NCI-H1436 (cell line): ENCODE measurements at places on chromosomes 1 and 21.

- DNase-seq, result no peak
Observed at GRCh38 chr1:4681026-4681425, 26.6 kb downstream of the AJAP1 start.

GRCh38 chr1:96240438-96240837, 481.1 kb upstream of the PTBP2 start:
- DNase-seq, result no peak

DNA sequence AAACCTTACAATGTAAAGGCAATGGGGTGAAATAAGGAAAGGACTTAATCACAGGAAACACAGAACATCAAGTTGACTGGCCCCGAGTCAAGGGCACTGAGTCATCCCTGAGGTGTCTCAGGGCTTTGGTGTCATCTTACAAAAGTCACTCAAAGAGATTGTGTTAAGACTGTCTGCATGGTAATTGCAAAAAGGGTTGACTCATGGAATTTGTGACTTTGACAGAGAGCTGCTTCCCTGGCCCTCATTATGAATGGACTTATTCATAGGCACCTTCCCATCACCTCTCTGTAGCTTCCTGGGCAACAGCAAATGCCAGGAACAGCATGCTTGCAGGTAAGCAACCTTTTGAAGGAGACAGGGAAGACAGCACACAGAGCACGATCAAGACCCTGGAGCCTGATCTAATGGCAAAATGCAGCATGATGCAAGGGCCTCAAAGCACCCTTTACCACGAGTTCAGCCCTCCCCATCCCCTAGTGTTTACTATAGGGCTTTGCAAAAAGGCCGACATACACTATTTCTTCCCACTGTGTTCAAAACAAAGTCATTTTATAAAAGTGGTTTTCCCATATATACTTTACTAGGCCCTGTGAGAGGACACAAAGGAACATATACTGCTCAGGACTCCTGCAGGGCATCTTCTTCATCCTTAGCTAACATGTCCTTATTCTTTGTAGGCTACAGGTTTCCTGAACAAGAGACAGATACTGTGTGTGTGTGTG, 17.1 kb downstream of the ZP4 start:
- no peak for DNase-seq

- DNase-seq, result no peak
Observed at GRCh38 chr1:46948629-46949416, 7.5 kb upstream of the CYP4A11 start.

DNA sequence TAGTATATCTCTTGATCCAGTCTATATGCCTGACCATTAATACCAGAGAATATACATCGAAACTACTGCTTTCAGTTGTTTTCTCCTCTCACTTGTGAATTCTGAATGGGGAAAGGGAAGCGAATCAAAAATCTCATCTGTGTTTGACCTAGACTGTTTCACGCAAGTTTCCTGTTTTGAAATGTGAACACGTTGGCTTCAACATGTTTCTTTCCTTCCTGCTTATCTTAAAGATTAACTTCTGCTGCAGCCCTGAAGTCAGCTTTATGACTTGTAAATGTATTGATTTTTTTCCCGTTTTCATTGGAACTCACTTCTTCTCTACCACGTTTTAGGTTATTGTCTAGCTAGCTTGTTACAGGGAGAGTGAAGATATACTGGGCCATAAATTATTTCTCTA, 49.9 kb downstream of the SNX27 start:
- no peak for DNase-seq

DNA sequence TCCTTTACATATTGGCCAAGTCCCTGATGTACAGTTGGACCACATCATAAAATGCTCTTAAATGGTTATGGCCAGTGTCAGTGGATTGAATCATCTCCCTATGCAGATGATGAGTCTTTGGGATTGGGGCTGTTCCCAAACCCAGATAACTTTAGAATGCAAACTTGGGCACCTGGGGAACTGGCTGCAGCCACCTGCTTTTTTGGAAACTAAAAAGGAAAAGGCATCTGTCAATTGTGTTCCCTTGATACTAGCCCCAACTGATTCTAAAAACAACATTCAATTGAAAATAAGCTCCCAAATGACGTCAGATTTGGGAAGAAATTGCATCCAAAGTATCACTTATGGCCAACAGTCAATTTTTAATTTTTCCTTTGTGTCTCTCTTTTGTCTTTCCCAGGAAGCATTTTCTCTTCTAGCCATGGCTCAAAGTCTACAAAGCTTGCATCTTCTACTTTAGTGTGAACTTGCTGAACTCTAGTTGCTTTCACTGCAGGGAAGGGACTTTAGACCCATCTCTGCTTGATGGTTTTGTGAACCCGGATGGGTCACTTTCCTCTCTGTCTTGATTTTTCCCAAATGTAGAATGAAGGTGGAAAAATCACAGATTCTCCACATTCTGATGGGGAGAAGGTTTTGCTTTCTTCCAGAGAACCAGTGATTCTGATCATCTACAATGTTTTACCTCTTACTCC, 402.3 kb upstream of the USP24 start:
- no peak for DNase-seq

DNA sequence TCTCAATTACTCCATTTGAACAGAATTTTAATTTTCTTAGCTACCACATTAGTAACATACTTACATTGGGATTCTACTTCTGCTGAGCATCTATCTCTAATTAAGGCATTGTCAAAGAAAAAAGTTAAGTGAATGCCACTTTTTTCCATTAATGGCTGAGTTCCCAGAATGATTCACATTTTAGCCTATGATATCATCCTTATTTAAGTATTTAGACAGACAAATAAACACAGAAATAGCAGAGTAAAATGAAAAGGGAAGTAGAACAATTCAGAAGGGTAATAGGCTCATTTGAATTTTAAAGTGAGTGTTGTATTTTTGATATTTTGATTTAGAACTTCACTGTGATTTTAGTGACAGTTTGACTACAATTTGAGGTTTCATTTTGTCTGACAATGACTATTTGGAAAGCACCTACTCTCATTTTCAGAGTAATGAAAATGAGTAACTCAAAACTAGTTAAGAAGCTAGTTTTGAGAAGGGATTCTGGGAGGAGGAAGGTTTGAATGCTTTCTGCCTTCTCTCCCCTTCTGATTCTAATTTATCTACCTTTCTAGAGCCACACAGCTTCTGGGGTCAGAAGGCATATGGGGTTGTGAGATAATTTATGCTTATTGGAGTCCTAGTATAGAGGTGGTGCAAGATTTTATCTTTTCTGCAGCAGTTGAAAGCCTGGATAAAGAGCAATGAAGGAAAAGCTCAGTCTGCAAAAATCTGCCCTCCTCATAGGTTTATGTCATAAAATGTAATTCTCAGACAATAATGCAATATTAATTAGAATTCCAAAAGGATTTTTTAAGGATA, 15.5 kb downstream of the LYPLAL1 start:
- DNase-seq, result no peak

DNA sequence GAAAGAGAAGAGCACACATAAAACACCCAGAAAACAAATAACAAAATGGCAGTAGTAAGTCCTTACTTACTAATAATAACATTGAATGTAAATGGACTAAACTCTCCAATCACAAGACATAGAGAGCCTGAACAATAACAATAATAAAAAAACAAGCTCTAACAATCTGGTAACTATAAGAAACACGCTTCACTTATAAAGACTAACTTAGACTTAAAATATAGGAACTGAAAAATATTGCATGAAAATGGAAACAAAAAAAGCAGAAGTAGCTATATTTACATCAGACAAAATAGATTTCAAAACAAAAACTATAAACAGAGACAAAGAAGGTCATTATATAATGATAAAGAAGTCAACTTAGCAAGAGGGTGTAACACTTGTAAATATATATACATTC, 83.1 kb upstream of the LYPLAL1 start:
- no peak for DNase-seq

DNA sequence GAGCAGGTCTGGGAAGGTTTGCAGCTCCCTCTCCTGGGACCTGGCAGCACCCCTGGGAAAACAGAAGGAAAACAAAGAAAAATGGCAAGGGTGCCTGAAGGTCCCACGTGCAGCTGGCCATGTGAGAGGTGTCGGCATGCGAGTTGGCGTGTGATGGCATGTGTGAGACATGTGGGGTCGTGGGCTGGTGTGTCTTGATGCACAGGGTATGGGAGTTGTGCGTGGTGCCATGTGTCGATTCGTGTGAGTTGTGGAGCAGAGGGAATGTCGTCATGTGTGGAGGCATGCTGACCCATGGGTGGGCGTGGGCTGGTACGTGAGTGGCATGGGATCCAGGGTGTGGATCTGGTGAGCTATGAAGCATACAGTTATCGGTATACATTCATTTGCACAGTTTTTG, 1.3 kb downstream of the HPCA start:
- no peak for DNase-seq

DNA sequence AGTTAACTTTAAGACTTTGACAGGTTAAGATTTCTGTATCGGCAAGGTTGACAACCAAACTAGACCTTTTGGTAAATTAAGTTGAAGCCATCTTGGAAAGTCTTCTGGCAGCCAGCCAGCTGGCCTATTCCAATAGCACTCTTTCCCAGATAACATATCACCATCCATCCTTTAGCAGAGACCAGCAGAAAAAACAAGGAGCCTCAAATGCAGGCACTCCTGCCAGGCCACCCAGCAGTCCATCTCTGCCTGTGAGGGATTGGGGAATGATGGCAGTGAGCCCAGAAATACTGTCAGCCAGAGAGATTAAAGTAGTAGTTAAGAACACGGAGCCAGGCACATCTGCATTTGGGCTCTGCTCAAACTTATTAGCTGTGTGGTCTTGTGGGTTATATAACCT, 19.4 kb downstream of the ZBTB40 start:
- no peak for DNase-seq

DNA sequence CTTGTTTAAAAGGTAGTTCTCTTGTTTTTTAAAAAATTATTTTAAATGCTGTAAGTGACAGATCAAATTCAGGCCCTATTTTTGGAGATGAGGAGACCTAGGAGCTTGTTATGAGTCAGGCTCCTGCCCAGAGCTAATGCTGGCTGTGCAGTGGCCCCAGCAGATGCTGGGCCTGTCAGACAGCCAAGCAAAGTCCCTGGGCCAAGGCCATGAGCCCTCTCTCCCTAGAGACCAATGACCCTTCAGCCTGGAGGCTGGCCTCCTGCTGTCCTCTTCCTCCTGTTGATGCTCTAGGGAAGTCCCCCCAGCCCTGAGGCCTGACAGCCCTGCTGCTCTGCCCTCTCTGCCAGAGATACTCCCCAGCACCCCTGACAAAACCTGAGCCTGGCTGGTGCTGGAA, 128.1 kb upstream of the CTTNBP2NL start:
- DNase-seq, result no peak

DNA sequence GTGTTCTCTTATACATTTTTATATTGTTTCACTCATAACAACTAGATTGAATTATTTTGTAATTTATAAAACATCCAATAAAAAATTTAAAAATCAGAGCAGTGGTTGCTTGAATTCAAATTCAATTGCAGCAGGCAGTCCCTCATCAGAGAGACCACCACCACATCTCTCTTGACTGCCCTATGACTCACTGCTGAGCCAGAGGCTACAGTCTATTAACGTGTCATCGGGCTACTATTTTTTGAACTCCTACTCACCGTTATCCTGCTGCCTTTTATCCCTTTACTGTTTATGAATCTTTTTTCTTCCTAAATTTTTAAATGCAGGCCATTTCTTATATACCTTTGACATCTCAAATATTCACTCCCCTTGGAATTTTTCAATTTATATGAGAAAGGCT, 144.7 kb downstream of the BARHL2 start:
- DNase-seq, result no peak

- DNase-seq, result no peak
Observed at GRCh38 chr1:218524526-218524925, 179.4 kb downstream of the TGFB2 start.

DNA sequence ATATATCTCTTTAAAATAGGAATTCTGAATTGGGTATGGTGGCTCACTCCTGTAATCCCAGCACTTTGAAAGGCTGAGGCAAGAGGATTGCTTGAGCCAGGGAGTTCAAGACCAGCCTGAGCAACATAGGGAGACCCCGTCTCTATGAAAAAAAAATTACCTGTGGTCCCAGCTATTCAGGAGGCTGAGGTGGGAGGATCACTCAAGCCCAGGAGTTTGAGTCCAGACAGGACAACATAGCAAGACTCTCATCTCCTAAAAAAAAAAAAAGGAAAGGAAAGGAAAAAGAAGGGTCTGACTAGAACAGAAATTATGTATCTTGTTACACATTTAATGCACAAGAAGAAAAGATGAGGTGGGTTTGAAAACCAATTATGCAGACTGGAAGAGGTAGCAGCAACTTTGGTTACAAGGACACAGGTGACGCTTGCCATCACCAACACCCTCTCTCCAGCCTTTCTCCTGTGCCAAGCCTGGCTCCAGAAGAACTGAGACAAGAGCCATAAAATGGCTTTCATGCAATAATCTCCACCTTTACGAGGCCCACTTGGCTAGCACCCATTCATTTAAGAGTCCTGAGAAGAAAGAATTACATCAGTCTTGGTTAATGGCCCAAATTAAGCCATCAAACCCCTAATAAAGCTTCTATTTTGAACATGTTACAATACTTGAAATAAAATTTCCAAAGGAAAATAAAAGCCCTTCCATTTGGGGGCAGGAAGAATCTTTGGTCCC, 4.8 kb upstream of the SELENBP1 start:
- DNase-seq, result no peak

- no peak for DNase-seq
Observed at GRCh38 chr1:63984257-63984929, 210.6 kb downstream of the ROR1 start.

DNA sequence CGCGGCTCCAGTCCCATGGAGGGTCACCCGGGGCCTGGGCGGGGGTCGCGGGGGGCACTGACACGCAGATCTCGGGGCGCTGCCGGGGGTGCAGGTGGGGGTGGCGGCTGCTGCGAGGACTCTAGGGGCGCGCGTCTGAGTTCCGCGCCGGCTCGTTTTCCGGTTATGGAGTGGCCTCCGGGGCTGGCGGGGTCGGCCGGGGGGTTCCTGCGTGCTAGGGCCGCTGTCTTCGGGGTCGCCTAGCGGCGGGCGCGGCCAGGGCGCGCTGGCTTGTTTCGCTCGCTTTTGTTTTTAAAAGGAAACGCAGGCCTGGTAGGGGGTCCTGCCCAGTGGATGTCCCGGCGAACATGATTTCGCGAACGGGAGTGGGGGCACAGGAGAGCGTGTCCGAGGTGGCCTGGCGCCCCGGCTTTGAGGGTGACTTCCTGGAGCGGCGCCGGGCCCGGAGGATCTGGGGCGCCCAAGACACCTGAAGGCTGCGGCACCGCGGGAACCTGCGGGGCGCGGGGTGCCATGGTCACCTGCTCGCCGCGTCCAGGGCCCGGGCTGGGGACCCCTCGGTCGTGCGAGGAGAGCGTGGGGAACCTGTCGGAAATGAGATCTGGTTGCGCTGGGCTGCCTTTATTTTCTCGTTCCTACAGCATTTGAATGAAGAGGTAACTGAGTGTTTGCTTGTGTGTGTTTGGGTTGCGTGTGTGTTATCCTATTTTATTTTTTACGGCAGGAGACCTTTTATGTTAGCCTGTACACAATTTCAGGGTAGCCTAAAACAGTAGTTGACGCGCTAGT, 618 bp downstream of the ETS2 start:
- no peak for DNase-seq

DNA sequence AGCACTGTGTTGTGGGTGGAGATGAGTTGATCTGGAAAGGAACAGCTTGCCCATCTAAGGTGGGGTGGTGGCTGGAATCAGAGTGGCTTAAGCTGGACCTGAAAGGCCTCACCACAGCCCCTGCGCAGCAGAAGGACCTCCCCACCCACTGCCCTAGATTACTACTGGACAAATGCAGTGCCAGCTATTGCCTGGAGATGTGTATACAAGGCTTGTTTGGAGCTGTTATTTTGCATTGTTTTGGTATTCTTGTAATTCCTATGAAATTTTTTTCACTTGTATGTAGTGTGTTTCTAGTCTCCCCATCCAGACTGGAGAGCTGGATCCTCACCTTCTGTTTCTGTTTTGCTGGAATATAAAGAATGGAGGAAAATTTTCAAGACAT, 1.3 kb upstream of the SLC30A1 start:
- DNase-seq, result no peak
